Mesendoderm (in vitro differentiated cells): ENCODE measurements at places on chromosomes 6 and 20.

DNA sequence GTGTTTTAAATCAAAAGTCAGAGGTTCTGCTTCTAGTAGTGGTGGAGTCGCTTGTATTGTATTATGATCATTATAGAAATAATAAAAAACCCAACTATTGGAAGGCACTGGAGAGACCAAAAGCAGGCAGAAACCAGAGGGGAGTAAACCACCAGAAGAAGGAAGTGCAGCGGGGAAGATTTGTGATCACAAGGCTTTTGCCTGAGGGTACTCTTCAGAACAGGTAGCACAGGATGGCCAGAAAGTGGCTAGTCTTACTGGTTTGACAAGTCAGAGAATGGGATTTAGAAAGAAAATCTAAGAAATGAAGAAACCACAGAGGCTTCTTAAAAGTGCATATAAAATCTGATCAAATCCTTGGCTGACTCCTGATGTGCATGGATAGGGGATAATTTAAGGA lies 24.0 kb downstream of the MAPK13 start:
- peak; percentile 32 for DNase-seq

DNA sequence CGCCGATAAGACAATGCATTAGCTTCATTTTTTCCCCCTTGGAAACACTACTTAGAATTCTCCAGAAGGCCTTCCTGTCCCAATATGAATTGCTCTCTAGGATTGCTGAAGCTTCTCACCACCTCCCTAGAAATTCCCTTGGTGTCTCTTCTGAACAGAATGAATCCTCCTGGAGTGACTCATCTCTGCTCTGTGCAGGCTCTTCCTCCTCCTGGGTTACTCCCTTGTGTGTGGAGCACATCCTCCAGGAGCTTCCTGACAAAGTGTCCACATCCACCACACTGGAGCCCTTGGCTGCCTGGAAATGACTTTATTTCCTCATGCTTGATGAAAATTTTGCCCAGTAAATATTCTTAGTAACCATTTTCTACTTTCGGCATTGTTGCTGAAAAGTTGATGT lies 54.4 kb downstream of the DTNBP1 start:
- peak; percentile 50 for DNase-seq

DNA sequence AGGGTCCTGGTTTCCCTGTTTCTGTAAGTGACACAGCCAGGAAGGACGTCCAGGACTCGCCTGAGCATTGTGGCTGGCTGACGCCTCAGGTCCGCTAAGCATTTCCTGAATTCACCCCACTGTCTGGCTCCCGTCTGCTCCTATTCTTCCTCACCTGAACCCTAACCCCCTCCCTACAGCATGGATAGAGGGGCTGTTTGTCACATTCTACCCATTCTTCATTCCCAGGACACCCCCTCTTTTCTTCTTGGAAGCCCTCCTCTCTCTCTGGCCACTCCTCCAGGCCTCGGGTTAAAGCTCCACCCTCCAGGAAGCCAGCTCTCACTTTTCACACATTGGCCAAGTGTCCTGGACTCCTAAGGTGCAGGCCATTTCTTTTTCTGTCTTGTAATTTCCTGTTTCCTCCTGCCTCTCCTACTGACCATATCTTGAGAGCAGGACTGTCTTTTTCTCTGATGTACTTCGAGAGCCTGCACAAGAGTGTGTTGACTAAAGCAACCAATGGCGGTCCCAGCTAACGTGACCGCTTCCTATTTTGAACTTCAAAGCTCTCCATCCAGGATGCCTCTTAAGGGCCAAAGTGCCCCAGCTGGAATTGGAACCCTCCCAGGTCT lies 24.2 kb upstream of the MYMX start:
- peak; percentile 55 for DNase-seq

- peak; percentile 85 for DNase-seq
Observed at GRCh38 chr20:51372176-51372803, 170.2 kb downstream of the NFATC2 start.

GRCh38 chr20:11051136-11051535 lies 377.3 kb upstream of the JAG1 start:
- no peak for DNase-seq

DNA sequence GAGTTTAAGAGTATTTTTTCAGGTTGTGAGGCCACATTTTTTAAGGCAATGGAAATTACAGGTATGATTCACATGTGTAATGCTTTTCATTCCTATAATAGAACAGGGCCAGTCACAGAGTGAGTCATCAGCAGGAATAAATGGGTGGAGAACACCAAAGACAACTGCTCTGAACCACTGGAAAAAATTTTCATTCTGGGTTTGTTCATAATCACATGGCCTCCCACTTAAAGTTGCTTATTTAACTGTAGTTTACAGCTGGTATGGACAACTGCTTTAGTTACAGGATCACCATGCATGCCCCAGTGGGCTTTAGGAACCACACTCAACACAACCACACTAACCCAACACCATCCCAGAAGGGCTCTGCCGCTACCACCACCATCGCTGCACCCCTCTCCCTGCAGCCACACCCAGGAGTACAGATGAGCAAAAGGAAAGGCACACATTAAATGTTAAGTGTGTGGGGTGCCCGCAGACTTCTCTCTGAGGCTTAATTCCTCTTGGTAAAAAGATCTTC lies 107.0 kb upstream of the DST start:
- no peak for DNase-seq

DNA sequence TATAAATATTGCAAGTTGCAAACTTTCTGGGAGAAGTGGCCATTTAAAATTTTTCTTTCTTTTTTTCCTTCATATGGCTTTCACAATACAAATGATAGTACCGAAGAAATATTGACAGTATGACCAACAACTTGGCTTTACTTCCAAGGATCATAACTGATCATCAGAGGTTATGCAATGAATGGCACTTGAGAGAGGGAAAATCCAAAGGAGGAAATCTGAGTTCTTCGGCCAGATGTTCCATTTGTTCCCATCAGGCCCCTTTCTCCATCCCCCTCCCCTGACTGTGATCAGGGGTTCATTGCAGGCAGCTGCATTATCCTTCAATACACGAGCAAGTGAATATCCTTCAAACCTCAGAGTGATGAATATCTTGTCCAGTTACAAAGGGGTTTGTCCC lies 130.0 kb upstream of the UST start:
- no peak for DNase-seq

GRCh38 chr20:6401893-6402557 lies 279.2 kb upstream of the FERMT1 start:
- DNase-seq = no peak

DNA sequence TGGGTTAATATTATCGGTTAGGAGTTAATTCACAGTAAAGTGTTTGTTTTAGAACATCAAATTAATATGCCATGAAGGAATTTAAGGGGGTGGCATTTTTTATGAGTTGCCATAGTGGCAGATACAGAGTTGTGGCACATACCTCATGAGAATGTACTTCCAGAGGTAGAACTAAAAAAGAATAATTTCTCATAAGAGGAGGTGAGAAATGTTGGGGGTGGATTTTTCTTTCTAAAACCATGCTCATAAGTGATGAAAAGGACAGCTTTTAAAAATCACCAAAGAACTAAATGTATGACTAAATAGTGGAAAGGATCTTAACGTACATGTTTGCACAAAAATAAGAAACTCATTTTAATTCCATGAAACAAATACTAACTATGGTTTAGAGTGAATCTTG lies 58.7 kb downstream of the SHLD1 start:
- DNase-seq = no peak

DNA sequence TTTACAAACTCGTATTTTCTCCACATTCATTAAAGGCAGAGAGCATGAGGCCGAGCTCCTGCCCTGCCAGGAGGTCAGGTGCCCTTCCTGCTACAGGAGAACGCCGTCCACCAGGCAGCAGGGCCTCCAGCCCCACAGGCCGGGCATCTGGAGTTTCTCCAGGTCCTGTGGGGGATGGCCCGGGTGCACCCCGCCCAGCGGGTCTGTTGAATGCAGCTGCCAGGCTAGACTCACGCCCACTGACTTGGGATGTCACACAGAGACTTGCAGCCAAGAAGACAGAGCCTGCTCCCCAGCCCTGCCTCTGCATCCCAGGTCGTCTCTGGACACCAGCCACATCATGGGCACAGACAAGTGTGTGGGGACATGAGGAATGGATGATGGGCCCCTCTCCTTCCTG lies 376.4 kb downstream of the CDH4 start:
- no peak for DNase-seq

- no peak for DNase-seq
Observed at GRCh38 chr6:16473908-16474771, 235.8 kb downstream of the GMPR start.

DNA sequence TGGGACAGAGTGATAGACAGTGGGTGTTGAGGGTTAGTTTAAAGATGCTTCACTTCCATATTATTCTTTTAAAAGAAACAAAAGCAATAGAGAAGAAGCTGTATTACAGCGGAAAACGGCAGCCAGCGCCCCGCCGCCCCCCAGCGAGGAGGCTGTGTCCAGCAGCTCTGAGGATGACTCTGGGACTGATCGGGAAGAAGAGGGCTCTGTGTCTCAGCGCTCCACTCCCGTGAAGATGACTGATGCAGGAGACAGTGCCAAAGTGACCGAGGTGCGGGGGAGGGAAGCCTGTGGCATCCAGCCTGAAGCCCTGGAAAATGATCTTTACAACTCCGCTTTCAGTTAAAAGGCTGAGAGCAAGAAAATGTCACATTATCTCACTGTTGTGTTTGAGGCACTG lies 100.2 kb downstream of the FIG4 start:
- peak; percentile 54 for DNase-seq

- DNase-seq = peak; percentile 66
Observed at GRCh38 chr20:58693226-58694006, 816 bp downstream of the NPEPL1 start.

DNA sequence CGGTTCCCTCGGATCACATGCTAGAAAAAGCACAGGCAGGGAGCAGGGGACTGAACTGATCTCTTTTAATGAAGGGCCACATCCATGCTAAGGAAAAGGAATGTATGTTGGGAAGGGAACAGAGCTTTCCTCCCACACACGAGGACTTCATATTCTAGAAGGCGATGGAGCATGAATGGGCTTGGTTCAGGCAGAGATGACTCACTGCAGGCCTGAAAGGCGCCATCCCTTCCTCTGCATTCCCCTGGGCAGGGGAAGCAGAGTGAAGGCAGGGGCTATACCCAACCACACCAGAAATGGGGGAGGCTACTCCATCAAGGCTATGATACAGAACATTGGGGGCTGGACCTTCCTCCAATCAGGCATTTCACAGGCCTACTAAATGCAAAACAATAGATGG lies 30.6 kb downstream of the ELMO2 start:
- DNase-seq = no peak

GRCh38 chr6:143177706-143178105 lies 117.0 kb downstream of the AIG1 start:
- no peak for DNase-seq
